ENCODE measurements at places on chromosomes 2 and 18.
A peak's percentile ranks its signal among the peaks of the same experiment; 100 is the strongest.

DNA sequence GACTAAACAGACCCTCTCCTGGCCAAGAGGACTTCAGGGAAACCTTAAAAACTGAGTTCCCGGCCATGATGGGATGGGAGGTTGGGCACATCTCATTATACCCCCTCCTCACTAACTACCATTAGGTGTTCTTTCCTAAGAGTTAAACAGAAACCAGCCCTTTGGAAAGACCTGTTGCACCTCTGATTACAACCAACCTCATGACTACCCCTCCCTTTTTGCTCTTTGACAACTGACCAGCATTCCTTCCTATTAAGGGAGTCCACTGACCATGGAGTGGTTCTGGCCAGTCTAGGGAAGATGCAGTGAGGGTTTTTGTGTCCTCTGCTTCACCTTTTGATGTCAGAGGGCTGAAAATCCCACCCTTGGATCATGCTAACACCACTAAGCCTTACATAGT lies 44.5 kb upstream of the FRZB start:
- no peak for DNase-seq

DNA sequence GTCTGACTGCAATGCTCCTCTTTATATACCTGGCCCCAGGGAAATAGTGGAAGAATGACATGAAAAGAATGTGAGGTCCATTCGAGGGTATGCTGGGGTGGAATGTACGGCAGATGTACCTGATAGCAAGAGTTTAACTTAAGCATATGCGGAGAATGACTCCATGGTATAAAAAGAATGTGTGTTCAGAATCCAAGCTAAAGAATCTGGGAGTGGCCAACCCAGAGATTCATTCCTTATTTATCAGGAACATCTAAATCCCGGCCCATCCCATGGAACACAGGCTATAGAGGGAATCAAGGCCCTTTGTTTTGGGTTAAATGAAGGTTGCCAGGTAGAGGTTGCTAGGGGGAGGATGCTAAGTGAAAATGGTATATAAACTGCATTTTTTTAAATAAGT lies 150.0 kb downstream of the ZNF385B start:
- no peak for DNase-seq

DNA sequence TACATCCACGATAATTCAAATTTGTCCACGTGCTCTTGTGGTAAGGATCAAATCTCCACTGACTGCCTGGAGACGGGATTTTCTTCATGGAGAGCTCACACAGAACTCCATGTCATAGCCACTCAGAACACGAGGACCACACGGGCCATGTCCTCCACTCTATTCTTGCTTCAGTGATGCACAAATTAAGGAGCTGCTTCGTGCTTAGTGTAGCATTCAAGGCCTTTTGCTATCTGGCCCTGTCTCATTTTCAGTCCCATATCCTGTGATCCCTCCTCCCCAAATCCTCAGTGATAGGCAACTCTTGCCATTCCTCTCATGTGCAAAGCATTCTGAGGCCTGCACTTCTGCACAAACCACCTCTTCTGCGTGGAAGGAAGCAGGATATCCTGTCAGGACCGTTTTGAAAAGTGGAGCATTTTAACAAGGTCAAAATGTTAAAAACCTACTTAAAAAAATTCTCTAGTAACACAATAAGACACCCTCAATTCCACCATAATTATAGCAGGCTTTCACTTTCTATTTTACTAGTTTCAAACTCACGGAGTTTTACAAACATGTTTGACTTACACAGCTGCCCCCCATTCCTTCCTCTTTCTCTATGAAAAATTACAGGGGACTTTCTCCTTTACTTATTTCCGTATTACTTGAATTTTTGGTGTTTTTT lies 35.2 kb downstream of the ST3GAL5 start:
- DNase-seq = peak; percentile 55

DNA sequence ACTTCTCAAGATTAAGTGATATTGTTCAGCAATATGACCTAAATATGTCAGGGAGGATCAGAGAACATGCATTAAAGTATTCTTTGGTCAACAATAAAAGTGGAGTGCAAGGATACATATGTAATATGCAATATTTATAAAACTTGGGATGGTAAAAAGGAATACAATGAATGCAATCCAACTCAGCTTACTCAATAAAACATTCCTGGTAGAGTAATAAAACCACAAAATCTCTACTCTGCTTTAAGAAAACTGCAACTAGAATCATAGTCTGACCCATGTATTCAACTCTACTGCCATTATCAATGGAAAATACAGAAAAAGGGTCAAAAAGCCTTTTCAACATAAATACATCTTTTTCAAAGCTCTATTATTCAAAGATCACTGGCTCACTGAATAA lies 11.6 kb downstream of the IRS1 start:
- no peak for DNase-seq

All from CD4-positive, alpha-beta T cell treated with Interleukin-6 at 100 ng/mL for 8 hours (primary cell).